ENCODE measurements at places on chromosomes 7 and 10.

GRCh38 chr7:115226410-115226809 lies 304.5 kb downstream of the MDFIC start:
- no peak overlapping the region for H3K4me3 ChIP-seq
- peaks cover 64% of the 10 kb centered on the region for H3K27me3 ChIP-seq
- H3K36me3 ChIP-seq: no peaks in the 10 kb centered on the region
- peak; percentile 77 for DNase-seq
- H3K27ac ChIP-seq: no peak overlapping the region

- DNase-seq: no peak
- no peak overlapping the region for H3K27ac ChIP-seq
- no peak overlapping the region for H3K4me3 ChIP-seq
- no peaks in the 10 kb centered on the region for H3K27me3 ChIP-seq
- H3K4me1 ChIP-seq: no peaks in the 10 kb centered on the region
Observed at GRCh38 chr7:6479067-6479466, 31.3 kb upstream of the DAGLB start.

DNA sequence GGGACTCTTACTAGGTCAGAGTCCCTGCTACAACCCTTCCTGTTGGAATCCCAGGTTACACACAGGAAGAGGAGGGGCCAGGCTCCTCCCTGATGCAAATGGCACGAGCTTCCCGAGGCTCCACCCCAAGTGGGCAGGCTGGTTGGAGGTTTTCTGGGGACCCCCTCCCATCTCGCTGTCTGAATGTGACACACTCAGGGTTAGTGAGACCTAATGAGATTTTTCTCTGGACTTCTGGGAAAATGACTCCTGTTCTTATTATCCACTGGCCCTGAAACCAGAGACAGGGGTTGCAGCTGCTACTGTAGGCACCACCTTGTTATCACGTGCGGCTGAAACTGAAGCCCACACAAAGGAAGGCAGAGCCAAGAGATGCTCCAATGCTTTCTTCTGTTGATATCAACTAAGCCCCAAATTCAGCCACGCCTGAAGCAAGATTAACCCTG lies 103.3 kb downstream of the FAM107B start:
- H3K27me3 ChIP-seq: no peaks in the 10 kb centered on the region
- no peaks in the 10 kb centered on the region for H3K36me3 ChIP-seq
- H3K27ac ChIP-seq: no peak overlapping the region
- H3K4me3 ChIP-seq: no peak overlapping the region

GRCh38 chr10:20615395-20615794 lies 281.7 kb downstream of the NEBL start:
- H3K4me3 ChIP-seq: no peak overlapping the region
- no peaks in the 10 kb centered on the region for H3K36me3 ChIP-seq
- no peaks in the 10 kb centered on the region for H3K27me3 ChIP-seq
- DNase-seq: no peak
- H3K27ac ChIP-seq: peak overlapping the region; percentile 37

GRCh38 chr7:73303546-73303945 lies 5.1 kb downstream of the NSUN5 start:
- H3K4me3 ChIP-seq: no peak overlapping the region
- peaks cover 26% of the 10 kb centered on the region for H3K36me3 ChIP-seq
- H3K27me3 ChIP-seq: no peaks in the 10 kb centered on the region
- DNase-seq: no peak
- H3K4me1 ChIP-seq: no peaks in the 10 kb centered on the region
- H3K27ac ChIP-seq: no peak overlapping the region

GRCh38 chr7:159212226-159212625 lies 67.6 kb upstream of the VIPR2 start:
- no peaks in the 10 kb centered on the region for H3K4me1 ChIP-seq
- no peak overlapping the region for H3K27ac ChIP-seq
- H3K36me3 ChIP-seq: peaks cover 2% of the 10 kb centered on the region
- no peak overlapping the region for H3K4me3 ChIP-seq

GRCh38 chr10:118308664-118309063 lies 33.5 kb downstream of the FAM204A start:
- H3K27me3 ChIP-seq: no peaks in the 10 kb centered on the region
- H3K27ac ChIP-seq: no peak overlapping the region

DNA sequence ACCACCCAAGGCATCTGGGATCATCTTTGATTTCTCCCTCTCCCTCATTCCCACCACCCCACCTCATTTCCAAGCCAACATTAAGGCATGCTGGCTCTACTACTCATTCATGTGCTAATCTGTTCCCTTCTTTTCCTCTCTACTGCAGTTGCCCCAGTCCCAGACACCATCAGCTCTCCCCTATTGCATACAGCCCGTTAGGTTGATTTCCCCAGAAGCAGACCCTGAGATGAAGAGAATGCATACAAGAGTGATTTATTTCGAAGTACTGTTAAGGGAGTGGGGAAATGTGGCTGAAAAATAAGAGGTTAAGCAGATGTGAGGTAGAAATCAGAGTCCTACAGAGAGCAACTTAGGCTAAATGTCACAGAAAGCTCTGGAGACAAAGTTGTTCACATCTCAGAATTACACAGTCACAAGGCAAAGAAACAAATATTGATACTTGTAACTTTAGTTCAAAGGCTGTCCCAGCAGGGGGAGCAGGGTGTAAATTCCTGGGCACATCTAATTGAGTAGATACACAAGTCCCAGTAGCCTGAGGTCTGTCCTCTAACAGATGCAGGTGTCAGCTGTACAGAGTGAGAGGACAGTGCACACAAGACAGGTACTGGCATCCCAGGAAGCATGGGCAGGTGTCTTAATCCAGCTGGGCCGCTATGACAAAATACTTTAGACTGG lies 20.9 kb downstream of the AKR1D1 start:
- H3K4me3 ChIP-seq: no peak overlapping the region
- no peaks in the 10 kb centered on the region for H3K36me3 ChIP-seq
- no peak overlapping the region for H3K27ac ChIP-seq

DNA sequence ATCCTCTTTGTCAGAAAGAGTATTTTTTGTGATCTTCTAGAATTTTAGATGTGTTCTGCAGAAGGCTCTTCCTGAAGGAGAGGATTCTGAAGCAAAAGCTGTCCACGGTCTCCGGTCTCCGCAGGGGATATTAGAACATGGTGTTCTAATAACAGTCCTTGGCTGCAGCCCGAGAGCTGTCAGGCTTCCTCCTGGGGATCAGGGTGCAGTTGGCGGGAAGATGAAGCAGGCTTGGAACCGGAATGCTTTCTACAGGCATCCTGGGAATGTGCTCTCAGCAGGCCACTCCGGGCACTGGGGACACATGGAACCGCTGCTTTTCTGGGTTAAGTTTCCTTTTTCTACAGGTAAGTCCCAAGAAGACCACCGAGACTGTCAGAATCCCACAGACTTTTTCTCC lies 118.6 kb upstream of the PARD3 start:
- no peaks in the 10 kb centered on the region for H3K36me3 ChIP-seq
- DNase-seq: no peak
- no peaks in the 10 kb centered on the region for H3K4me1 ChIP-seq
- no peak overlapping the region for H3K4me3 ChIP-seq
- H3K27ac ChIP-seq: no peak overlapping the region

GRCh38 chr10:43078175-43078985 lies 1.5 kb downstream of the RET start:
- no peak for DNase-seq
- H3K4me3 ChIP-seq: 0 out of 2 replicates have a peak overlapping the region, but pooled peaks have one; percentile 46
- H3K36me3 ChIP-seq: no peaks in the 10 kb centered on the region

DNA sequence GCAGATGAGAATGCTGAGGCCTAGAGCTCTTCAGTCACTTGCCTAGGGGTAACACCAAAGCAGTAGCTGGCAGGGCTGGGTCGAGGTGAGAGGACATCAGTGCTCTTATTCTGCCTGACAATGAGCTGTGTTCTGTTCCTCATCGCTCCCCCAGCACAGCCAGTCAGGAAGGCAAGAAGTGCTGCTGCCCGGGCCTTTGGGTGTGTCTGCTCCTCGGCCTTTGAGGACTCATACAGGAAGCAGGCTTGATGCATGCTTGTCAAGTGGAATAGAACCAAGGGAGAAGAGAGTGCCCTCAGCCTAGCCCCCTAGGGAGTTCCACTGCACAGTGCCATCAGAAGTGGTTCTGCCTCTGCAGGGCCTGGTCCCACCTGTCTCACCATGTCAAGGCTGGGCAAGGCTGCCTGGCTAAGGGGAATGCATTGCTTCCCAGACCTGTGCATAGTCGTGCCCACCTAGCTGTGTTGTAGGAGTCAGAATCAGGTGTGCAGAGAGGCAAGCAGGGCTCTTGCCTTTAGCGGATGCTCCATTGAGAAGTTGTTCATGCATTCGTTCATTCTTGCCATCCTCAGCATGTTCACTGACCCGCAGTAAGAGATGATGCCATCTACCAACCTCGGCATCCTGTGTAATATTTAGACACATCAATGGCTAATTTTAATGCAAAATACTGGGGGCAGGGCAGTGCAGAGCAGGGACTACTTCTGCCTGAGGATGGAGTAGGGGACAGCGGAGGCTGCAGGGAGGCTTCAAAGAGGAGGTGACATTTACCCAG lies 156.6 kb downstream of the RPS24 start:
- H3K36me3 ChIP-seq: no peaks in the 10 kb centered on the region
- no peak overlapping the region for H3K27ac ChIP-seq
- no peak for DNase-seq
- H3K4me3 ChIP-seq: no peak overlapping the region
- H3K27me3 ChIP-seq: no peaks in the 10 kb centered on the region

DNA sequence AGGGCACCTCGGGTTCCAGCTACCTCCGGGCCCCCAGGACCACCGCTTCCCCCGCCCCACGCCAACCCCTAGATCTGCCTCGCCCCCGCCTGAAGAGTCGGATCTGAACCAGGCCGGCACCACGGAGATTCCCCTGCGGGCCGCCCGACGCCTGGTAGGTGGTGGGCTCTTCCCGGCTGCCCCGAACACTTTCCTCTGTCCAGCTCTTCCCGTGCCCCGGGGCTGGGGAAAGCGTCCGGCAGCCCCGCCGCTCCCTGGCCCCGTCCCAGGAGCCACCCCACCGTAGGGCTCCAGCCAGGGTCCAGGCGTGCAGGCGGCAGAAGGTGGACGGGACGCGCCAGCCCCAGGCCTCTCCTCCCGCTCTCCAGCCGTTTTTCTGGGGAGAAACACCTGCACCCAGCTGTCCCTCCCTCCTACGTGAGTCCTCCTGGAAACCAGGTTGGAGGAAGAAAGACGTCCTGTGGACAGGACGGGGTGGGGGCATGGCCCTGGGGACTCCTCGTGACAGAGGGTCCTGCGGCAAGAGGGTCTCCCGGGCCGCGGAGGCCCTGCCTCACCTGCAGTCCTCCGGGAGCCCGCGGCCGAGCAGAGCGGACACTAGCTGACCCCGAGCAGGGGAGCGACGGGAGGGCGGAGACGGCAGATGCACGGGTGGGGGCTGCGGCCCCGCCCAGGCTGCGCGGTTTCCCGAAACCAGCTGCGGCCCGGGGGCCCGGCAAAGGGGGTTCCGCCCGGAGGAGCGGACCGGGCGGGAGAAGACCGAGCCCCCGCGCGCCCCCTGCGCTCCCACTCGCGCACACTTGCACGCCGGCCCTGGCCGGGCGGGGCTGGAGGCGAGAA lies at the start of gene TMEM176B:
Gene TMEM176B (minus strand): TSS at position 624 of the 840 bp plus-strand sequence. CDS start 3,795 bp downstream, outside the sequence.
- H3K27me3 ChIP-seq: peaks cover 37% of the 10 kb centered on the region
- H3K4me3 ChIP-seq: peak within 1 kb of the TSS; percentile 66
- no peak for DNase-seq
- no peaks in the 10 kb centered on the region for H3K36me3 ChIP-seq
- H3K4me1 ChIP-seq: peaks cover 8% of the 10 kb centered on the region

- DNase-seq: no peak
- no peak overlapping the region for H3K27ac ChIP-seq
- peaks cover 10% of the 10 kb centered on the region for H3K36me3 ChIP-seq
- no peaks in the 10 kb centered on the region for H3K4me1 ChIP-seq
Observed at GRCh38 chr10:836782-837181, 94.7 kb downstream of the LARP4B start.

- H3K4me1 ChIP-seq: no peaks in the 10 kb centered on the region
- H3K4me3 ChIP-seq: no peak overlapping the region
- H3K36me3 ChIP-seq: no peaks in the 10 kb centered on the region
- no peak overlapping the region for H3K27ac ChIP-seq
Observed at GRCh38 chr10:24900888-24901685, 51.3 kb downstream of the PRTFDC1 start.

DNA sequence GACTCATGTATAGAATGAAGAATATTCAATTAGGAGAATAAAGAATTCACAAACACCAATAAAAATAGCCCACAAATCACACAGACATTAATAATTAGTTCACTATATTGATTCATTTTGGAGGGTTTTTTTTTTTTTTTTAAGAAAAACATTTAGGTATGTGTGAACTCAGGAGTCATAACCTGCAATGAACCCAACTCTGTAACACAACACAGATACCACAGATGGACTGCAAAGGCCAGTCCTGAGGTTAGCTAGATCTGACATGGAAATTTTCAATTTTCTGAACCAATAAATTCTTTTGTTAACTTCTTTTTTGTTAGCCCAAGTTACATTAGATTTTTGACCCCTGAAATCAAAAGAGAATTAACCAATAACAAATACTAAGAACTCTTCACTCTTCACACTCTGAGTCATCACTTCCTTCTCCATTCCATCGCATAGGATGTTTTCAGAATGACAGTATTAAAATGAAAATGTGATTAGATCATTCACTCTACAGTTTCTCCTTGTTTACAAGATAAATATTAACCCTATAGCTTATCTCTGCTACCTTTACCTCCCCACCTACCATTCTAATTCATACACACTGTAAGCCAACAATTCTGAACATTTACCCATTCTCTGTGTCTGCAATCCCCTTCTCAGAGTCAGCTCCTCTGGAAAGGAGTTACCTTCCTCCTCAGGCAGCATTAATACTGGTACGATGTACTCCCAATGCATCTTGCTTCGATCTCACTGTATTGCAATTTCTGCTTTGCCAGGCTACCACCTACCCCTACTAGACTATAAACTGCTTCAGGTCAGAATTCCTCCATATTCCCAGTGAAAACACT lies 141.5 kb downstream of the LRRN3 start:
- H3K27ac ChIP-seq: no peak overlapping the region
- no peak overlapping the region for H3K4me3 ChIP-seq
- H3K4me1 ChIP-seq: no peaks in the 10 kb centered on the region
- no peaks in the 10 kb centered on the region for H3K27me3 ChIP-seq
- no peak for DNase-seq
